ENCODE measurements at places on chromosomes 11 and 22. TPM values are rescaled to one million over a fixed set of nuclear protein-coding genes. Genes with fewer than 3 reads are reported as not detected.

- no peak for DNase-seq
These were observed 5.9 kb downstream of the CHKA start for GRCh38 chr11:68115285-68115684.

GRCh38 chr22:25555586-25555985 is 8.9 kb upstream of the GRK3 start:
- DNase-seq, result no peak

- no peak for DNase-seq
These were observed 5.7 kb downstream of the IGLL1 start for GRCh38 chr22:23574371-23574811.

GRCh38 chr11:73374151-73374550 is 2.0 kb upstream of the RELT start:
- DNase-seq, result no peak

DNA sequence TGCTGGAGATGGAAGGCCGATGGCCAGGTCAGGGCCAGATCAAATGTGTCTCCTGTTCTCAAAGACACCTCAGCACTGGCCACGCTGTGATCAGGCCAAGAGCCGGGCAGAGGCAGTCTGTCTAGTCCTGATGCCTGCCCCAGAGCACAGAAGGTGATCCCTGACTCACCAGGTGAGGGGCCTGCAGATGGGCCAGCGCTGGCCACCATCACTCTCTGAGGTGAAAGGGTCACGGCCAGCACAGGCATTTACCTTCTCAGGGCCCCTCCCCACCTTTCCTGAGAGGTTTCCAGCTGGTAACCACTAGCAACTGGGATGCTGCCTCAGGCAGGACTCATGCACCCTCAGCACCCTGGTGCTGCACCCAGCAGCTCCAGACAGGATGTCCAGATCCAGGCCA is 2.9 kb downstream of the SBF1 start:
- DNase-seq, result no peak

DNA sequence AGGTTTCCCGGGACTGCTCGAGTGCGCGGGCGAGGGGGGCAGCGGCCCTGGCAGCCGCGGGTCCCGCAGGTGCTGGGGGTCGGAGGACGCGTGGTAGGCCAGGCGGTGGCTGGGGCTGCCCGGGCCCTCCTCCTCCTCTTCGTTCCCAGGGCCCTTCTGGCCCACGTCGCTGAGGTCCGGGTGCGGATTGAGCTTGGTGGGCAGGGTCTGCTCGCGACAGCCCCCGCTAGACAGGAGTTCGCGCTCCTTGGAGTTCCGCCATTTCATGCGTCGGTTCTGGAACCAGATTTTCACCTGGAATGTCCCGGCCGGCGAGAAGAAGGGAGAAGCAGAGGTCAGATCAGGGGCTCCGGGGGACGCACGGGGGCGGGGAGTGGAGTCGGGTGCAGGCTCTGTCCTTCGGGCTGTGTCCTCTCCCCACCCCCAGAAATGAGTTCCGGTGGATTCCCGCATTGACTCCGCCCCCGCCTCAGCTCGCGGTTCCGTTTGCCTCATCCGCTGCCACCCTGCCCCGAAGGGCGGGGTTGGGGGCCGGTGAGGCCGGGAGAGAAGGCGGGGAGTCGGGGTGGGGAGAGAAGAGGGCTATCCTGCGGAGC is 3.9 kb downstream of the DBX1 start:
- DNase-seq, result no peak

GRCh38 chr11:65426839-65427690 is 4.5 kb downstream of the NEAT1 start:
- peak; percentile 16 for DNase-seq

GRCh38 chr11:94504689-94505293 is 7.5 kb upstream of the C11orf97 start:
- no peak for DNase-seq

DNA sequence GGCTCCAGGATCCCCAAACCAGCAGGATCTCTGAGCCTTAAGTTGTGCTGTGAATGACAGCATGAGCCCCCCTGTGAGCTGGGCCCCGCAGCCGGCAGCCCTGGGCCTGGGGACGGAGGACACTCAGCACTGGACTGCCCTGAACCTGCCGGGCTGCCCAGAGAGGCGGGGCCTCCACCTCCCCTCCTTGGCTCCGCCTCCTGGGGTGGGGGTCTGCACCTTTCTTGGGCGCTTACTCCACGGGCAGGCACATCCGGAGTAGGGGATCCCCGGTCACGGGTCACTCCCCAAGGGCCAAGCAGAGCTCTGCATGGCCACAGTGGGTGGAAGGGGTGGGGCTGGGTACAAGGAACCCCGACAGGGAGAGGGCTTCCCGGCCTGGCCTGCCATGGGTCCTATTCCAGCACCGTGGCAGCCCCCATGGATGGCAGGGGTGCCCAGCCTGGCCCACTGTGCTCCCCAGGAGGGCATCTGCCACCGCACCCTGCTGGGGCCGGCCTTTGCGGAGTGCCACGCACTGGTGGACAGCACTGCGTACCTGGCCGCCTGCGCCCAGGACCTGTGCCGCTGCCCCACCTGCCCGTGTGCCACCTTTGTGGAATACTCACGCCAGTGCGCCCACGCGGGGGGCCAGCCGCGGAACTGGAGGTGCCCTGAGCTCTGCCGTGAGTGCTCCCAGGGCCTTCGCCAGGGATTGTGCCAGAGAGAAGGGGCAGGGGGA is 5.4 kb downstream of the MUC5B start:
- no peak for DNase-seq

DNA sequence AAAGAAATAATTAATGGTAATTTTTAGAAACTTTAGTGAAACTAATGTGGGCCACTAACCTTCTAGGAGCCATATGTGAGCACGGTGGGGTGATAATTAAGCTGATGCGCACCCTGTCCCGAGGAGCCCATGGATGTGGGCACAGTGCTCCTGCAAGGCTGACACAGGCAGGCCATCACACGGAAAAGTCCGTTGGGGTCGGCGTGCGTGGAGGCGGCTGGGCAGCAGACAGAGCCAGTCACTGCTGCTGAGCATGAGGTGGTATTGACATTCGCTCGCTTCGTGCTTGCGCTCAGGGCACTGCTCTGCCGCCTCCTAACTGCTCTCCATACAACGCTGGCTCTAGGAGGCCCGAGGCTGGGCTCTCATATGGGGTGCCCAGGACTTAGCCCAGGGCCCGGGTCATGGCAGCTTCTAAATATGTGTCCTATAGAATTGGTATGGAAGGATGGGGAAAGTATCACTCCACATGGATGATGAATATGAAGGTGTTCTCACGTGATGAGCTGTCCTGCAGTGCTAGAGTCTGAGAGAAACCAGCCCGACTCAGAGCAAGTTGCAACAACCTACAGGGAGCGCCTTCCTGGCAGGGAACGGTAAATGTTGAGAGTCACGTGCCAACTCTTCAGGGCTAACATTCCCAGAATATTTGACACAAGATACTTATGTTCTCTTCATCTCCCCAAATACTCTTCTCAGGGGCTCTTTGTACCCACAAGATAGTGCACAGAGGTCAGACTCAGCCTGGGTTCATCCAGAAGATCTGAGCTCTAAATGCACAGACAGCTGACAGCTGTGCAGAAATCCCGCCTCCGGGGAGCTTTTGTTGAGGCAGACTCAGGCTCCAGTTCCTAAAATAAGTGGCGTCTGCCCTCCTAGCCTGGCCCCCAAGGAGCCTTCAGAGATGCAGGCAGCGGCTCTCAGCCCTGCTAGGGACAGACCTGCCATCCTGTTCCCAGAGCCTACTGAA is 50.6 kb upstream of the ARFGAP3 start:
- DNase-seq, result no peak

DNA sequence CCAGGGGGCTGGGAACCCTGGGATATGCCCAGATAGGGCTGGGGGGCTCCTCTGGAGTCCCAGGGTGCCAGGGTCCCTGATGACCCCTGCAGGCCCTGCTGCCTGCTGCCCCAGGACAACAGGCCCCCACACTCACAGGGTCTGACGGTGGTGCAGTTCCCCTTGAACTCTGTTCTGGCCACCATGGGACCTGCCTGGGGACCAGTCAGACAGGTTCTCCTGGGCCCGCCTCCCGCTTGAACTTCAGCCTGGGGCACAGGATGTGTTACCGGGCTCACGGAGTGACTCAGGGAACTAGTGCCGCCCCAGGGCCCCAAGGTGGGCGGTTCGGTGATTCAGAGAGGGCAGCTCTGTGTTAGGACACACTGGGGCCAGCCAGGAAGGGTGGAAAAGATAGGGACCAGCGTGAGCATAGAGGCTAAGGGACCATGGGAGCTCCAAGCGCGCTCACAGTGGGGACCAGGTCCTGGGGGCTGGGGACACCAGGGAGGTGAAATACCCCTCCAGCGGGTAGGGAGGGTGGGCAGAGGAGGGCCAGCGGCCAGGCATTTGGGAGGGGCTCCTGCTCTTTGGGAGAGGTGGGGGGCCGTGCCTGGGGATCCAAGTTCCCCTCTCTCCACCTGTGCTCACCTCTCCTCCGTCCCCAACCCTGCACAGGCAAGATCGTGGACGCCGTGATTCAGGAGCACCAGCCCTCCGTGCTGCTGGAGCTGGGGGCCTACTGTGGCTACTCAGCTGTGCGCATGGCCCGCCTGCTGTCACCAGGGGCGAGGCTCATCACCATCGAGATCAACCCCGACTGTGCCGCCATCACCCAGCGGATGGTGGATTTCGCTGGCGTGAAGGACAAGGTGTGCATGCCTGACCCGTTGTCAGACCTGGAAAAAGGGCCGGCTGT is 21.5 kb upstream of the TXNRD2 start:
- no peak for DNase-seq

- DNase-seq, result no peak
These were observed 32.7 kb downstream of the GAB4 start for GRCh38 chr22:16975155-16975885.

OR5AL1 gene
- total RNA-seq, result not detected

SCGB2A2 gene
- total RNA-seq, result not detected

OR52N4 gene
- total RNA-seq, result not detected

SLC2A11 gene
- 22.0 TPM for total RNA-seq

PATE4 gene
- total RNA-seq, result not detected

CCDC15 gene
- total RNA-seq, result 0.25 TPM
